Stimulated activated CD4-positive, alpha-beta T cell treated with anti-CD3 and anti-CD28 coated beads, Interleukin-1b, Interleukin-23, amount 100 ng/mL, for 1 hour (primary cell): ENCODE measurements at places on chromosomes 7 and 10.

DNA sequence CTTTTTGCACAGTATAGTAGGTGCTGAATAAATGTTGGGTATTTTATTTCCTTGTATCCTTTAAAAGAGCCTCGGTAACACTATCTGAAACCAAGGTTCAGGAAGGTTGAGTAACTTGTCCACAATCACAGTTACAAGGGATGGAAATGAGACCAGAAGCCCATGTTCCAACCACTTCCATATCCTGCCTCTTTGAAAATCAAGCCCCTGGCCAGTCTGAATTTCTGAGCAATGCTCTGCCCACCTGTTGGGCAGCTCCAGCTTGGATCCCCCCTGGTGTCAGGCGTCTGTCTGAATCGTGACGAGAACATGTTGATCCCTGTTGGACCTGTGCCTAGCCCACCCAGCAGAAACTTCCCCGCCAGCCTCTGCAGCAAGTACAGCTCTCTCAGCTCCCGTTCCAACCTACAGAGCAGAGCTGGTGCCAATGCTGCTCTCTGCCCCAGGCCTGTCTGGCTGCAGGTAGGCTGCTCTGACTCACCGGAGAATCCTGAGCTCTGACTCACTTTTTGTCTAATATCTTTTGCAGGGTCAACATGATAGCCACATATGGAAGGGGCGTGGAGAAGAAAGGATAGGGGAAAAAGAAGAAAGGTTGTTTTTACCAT, 595.5 kb downstream of the INHBA start:
- DNase-seq: no peak

DNA sequence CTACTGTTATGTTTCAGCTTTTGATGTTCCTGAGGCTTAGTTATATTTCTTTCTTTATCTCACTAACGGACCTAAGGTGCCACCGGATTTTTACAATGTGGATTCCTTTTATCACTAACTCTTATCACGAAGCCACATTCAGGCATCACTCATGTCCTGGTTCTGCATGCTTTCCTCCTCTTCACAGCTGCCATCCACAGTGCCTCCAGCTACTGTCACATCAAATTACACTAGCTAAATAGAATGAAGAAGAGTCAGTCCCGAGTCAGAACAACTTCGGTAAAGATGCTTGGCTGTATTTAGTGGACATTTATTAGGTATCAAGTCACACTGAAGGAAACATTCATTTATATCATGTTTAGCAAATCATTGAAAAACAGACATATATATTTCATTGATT, 153.2 kb downstream of the NEBL start:
- no peak for DNase-seq

GRCh38 chr10:82462910-82463551, 588.0 kb downstream of the NRG3 start:
- no peak for DNase-seq

GRCh38 chr10:132405463-132405991, 8.5 kb downstream of the PWWP2B start:
- DNase-seq: no peak

GRCh38 chr10:120666308-120666707, 184.9 kb upstream of the WDR11 start:
- no peak for DNase-seq

GRCh38 chr10:96133135-96133534, 3.0 kb downstream of the ZNF518A start:
- no peak for DNase-seq

GRCh38 chr10:110447886-110448285, 49.8 kb upstream of the DUSP5 start:
- DNase-seq: no peak

- no peak for DNase-seq
These were observed 14.0 kb downstream of the RASGEF1A start for GRCh38 chr10:43252783-43253341.

DNA sequence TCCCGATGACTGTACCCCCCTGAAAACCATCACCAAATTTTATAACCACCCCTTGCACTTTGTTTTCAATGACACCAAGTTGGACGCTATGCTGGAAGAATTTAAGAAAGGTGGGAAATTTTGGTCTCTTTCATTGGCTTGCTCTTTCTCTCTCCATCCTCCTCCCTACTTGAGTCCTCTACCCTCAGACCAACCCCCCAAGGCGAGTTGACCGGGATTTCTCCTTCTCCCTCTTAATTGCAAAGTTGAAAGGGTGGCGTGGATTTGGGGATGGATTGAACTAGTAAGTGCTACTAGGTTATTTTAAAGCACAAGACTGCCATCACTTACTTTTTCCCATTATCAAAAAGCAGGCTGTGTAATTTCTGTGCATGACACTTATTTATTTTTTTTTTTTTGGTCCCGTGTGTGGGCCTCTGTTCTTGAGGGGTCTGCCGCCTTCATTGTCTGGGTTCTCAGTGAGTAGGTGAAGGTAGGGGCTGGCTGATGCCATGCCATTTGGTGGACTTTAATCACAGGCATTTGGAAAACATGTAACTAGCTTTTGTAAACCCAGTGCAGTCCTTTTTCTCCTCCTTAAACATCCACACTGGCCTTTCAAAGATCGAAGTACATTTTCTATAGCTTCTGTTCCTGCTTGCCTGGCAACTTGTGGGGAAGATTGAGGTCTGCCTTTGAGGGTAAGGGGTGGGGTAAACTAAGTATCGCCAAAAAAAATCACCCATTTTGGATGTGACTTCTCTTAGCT, 2.1 kb downstream of the CNNM2 start:
- no peak for DNase-seq

DNA sequence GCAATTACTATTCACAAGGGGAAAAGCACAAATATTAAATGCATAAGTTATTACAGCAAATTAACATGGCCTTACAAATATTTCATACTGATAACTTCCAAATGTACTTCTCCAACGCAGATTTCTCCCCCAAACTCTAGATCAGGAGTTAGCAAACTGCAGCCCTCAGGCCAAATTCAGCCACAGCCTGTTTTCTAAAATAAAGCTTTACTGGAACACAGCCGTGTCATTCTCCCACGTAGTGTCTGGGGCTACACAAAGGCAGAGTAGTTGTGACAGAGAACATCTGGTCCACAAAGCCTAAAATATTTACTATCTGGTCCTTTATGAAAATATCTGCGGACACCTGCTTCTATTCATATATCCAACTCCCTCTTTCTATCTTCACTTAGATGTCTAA, 151.8 kb upstream of the AHR start:
- no peak for DNase-seq
